CD4-positive, alpha-beta T cell treated with Interleukin-17A for 4 hours (primary cell): ENCODE measurements at places on chromosomes 12 and 14.

DNA sequence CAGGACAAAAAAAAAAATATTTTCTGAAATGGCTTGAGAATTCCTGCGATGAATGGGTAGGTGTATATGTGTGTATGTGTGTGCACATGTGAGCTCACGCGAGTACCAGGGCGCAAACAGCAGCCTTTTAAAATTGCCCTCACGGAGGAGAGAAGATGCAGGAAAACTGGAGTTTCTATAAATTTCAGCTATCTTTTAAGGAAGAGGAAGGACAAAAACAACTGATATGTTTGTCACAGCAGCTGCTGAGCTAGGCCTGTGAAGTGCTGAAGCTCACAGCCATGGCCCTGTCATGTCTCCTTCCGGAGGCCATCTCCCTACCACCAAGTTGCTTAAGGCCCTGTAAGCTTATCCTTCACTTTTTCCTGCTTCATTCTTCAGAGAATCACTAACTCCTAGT lies 40.8 kb downstream of the DUSP16 start:
- DNase-seq = no peak

DNA sequence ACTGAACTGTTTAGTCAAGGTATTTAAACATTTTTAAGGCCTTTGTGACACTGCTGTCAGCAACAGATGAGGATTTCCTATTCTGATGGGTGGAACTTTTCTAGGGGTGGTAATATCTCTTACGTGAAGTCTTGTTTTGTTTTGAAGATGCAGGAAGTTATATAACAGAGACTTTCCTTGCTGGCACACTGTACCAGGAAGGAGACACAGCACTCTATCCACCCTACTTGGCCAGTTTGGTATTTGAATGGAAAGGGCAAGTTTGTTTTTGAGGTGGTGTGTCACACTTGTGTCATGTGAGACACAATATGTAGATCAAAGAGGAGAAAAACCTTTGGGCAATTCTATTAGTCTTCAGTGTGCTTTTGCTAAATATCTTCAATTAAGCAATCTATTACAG lies 51.6 kb upstream of the SRP54 start:
- DNase-seq = peak; percentile 55

DNA sequence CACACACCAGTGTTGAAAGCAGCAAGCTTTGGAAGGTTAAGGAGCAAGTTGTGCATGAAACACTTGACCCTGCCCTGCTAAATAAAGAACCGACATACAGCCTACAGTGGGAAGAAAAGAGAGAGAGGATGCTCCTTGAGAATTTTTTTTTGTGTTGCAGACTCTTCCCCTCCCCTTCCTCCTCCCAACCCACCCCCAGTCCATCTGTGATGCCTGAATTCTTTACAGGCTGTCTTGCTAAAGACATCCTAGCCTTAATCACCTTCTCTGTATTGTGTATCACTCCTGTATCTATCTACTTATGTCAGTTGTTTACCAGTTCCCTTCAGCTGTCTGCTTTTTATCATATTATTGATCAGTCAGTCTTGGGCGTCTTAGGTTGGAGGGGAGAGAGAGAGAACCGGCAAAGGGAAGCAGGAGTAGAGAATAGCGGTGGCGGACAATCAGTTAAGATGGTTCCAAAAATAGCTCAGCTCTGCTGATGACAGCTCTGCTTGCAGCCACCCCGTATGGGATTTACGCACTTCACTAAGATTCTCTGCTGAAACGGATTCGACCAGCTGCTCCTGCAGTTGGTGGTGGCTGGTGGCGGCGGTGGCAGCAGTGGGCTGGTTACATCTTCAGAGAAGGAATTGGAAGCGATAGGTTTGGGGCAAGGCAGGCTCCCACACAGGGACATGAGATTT lies 664.7 kb downstream of the NRXN3 start:
- no peak for DNase-seq

- DNase-seq = no peak
Measured at GRCh38 chr12:101053203-101053602, 156.8 kb downstream of the SLC5A8 start.

GRCh38 chr14:82724316-82724715 lies 1190.7 kb upstream of the SEL1L start:
- no peak for DNase-seq

DNA sequence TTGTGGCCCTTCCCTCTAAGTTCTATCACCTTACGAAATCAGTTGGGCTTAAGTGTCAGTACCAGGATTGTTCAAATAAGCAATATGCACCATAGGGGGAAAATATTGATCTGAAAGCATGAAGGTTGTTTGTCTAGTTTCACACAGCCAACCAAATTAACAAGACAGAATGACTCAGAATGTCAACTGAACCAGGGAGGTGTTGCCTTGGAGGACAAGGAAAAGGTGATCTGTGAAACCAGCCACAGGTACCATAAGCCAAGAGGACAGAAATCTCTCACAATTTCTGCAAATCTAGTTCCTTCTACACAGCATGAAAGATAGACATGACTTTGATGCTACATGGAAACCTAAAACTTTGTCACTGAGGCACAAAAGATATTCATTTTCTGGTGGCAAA lies 297.9 kb downstream of the BCL11B start:
- DNase-seq = no peak

DNA sequence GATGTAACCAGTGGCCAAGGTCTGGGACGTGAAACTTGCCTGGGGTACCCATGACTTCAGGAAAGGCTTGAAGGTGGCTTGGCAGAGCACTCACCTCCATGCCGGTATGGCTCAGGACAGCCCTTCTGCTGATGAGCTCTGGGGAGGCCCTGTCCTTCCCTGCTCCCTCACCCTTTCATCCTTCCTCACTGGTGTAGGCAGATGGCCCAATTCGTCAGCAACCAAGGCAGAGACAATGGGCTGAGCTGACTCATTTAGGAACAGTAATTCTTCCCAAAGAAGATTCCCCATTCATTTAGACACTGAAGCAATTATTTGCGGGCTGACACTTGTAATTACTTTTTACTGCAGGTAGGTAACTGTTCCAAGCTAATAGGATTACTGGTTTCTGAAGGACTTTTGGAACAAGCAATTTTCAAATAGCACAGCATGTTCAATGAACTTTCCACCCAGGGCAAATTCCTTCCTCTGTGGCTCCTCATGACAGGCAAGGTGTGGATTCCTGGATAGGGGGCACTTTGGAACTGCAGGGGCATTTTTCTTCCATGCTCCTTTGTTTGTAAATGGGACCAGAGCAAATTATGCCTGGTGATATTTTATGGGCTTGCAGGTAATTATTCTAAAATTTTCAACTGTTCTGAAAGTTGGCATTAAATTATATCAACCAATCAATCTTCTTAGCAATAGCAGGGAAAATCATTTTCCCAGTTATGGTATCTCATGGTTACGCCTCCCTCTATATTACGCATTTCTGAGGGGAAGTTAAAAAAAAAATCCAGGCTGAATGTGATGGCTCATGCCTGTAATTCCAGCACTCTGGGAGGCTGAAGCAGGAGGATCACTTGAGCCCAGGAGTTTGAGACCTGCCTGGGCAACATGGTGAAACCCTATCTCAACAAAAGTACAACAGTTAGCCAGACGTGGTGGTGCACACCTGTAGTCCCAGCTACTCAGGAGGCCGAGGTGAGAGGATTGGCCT lies 24.1 kb upstream of the NRDE2 start:
- no peak for DNase-seq

GRCh38 chr12:120830052-120830940 lies 73.9 kb downstream of the SPPL3 start:
- DNase-seq = no peak

- no peak for DNase-seq
Measured at GRCh38 chr14:104139460-104140212, 1.2 kb downstream of the KIF26A start.
